ENCODE measurements at places on chromosomes 7 and 10.

- no peak for DNase-seq
Observed at GRCh38 chr7:32461484-32461883, 28.7 kb downstream of the LSM5 start.

GRCh38 chr7:76201732-76202665, at the start of gene SRRM3:
Gene SRRM3 (plus strand): TSS chr7:76201896. CDS start chr7:76235067, 33,171 bp downstream.
- DNase-seq, result peak; percentile 94

DNA sequence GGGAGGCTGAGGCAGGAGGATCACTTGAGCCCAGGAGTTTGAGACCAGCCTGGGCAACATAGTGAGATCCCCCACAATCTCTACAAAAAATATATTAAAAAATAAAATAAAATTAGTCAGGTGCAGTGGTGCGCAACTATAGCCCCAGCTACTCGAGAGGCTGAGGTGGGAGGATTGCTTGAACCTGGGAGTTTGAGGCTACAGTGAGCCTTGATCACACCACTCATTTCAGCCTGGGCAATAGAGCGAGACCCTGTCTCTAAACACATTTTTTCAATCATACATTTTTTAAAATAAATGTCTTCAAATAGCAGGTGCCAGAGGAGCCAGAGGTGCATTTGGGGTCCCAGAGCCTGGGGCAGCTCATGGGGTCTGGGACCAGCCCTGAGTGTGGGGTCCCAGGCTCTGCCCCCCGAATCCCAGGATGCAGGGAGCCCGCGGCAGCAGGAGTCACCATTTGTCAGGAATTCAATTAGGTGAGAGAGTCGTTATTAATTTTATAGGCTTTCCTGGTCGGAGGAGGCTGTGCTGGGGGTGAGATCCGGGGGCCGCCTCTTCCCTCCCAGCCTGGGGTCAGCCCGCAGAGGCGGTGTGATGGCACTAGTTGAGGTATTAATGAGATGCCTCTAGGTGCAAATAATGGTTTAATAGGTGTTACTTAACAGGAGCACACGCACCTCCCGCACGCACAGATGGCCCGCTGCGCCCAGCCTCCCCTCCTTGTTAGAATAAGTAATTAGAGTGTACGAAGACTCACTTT, 78.3 kb downstream of the MICALL2 start:
- no peak for DNase-seq

DNA sequence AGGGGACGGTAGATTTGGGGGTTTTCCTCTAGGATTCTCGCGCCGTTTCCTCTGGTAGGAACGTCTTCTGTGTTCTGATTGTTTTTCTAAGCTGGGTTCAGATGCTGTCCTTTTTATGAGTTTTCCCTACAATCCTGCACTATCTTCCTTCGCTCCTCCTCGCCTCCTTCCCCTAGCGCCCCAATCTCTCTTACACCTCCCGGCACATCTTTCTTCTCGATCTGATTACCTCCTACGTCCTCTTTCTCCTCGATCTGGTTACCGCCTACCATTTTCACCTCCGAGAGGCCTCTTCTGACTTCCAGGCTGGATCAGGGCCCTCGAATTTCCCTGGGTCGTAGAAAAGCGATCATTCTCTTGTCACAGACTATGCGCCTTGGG, 413 bp downstream of the BUD31 start:
- no peak for DNase-seq

DNA sequence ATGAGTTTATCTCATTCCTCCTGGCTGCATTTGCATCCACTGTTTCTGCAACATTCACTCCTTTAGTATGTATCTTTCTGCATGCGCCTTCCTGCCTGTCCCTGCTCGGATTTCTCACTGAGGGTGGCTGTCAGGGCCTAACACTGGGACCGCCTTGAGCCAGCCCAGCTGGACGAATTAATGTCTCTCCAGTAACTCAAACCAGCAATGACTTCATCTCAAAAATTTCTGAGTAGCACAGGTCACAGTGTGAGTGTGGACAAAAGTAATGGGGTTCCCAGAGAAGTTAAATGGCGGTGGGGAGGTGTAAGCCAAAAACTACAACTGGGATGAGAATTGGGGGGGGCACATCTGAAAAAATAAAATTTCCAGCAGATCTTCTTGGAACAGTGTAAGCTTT, 444.0 kb upstream of the MGMT start:
- DNase-seq, result no peak

DNA sequence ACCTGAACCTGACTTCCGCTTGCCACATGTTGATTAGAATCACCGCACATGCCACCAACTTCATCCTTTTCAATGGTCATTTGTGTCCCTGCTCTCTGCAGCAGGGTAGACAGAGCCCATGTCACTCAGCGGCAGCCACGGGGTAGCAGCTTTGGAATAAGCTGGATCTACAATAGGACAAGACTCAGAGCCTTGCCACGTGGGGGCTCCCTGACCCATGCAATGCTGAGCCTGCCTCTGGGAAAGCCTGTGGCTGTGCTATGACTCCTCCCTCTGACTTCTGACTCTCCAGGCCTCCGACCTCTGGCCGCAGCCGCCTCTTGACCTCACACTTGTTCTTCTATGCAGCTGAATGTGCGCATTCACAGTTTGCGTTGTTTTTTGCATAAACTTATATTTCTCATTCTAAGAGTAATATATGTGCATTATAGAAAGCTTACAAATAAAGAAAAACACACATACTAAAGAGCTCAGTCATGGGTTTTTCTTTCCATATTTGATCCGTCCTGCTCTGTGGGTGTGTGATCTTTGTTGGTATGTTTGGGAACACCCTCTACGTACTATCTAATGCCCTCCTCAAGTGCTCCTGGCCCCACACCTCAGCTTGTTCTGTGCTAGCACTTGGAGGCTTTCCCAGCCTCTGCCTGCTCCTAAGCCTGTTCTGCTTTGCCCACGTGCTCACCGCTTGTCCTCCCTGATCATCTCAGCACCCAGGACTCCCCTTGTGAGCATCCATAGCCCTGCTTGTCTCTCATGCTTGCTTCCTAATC, 198.0 kb upstream of the MKI67 start:
- peak; percentile 83 for DNase-seq

GRCh38 chr10:79299397-79300241, 47.6 kb upstream of the PPIF start:
- no peak for DNase-seq

- DNase-seq, result no peak
Observed at GRCh38 chr10:131896403-131896802, 4.4 kb upstream of the PPP2R2D start.

GRCh38 chr7:28623863-28624262, 211.5 kb downstream of the CREB5 start:
- DNase-seq, result no peak

DNA sequence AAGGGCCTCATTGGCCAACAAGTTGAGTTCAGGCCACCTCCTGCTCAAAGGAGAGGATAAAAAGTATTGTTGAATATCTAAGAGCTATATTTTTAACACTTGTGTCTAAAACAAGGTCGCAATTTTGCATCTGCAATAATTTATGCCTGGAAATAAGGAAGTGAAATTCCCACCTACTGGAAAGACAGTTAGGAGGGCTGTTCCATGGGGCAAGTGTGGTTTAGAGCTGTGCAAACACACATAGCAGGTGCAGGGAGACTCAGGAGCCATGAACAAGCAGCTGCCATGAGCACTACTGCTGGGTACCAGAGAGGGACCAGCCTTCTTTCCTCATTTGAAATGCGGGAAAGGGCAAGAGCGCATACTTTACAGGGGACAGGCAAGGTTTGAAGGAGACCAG, 35.5 kb upstream of the IKZF1 start:
- DNase-seq, result no peak

DNA sequence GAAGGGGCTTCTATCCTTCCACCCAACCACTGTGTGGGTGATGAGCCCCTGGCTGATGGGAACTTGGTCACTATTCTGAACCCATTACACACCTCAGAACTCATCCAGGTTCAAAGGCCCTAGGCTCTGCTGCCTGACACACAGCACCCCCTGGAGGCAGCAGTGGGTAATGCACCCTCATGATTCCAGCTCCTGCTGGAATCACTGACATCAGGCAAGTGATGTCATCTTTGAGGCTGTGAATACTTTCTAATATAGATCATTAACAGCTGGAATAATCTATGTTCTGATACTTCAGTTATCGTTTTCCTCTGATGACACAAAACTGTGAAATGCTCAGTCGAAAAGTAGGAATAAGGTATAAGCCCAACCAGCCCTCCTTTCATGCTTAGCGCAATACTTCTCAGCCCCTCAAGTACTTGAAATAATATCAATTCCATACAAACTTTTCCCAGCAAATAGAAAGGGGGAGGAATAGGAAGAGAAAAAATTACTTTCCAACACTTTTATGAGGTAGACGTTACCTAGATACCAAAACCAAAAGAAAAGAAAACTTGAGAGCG, 7.5 kb upstream of the RBP3 start:
- peak; percentile 49 for DNase-seq

- no peak for DNase-seq
Observed at GRCh38 chr7:81515009-81515408, 254.8 kb downstream of the HGF start.

GRCh38 chr7:131302876-131303707, 24.6 kb upstream of the MKLN1 start:
- peak; percentile 25 for DNase-seq

DNA sequence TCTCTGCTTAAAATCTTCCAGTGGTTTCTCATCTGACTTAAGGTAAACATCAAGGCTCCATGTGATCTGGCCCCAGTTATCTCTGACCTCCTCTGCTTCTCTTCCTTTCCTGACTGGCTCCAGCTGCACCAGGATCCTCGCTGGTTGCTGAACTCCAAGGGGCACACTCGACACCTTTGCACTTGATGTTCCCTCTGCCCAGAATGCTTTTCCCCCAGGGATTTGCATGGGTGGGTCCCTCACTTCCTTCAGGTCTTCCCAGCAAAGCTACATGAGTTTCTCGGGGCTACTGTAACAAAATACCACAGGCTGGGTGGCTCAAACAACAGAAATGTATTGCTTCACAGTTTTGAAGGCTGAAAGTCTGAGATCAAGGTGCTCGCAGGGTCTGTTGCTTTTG, 166.0 kb upstream of the CDCA7L start:
- DNase-seq, result no peak

- DNase-seq, result no peak
Observed at GRCh38 chr10:75806186-75806585, 374.8 kb downstream of the LRMDA start.

- DNase-seq, result no peak
Observed at GRCh38 chr7:64559206-64559605, 3.7 kb downstream of the ZNF680 start.

DNA sequence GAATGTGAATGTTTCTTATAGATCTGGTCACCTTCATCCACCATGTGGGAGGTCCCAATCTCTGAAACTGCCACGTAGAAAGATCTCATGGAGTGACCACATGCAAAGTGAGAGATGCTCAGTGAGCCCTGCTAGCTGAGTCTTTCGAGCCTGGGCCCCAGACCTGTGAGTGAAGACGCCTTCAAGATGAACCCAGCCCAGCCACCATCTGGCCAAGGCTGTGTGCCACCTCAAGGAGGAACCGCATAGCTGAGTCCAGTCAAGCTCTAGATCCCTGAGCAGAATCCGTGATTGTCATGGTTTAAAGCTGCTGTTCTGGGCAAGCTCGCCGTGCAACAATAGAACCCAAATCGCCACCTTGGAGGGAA, 20.2 kb upstream of the PPIF start:
- DNase-seq, result no peak

DNA sequence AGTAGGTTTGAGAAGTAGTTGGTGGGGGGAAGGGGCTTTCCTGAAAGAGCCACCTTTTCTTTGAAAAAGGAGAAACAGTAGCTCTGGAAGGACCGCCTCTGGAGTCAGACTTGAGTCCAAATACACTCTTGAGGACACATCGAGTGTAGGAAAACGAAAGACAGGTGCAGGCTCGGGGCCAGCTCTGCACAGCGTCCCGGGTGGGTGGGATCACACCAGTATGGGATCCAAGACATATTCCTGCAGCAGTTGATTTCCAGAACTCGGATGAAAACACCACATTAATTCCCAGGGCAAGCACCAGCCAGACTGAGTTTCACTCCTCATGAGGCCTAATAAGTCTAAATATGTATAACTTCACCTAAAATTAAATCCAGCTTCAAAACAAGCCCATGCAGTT, 61.4 kb downstream of the ASB13 start:
- DNase-seq, result no peak

- peak; percentile 63 for DNase-seq
Observed at GRCh38 chr10:100744136-100744986, 1.0 kb upstream of the PAX2 start.

GRCh38 chr7:73610105-73610504, 14.2 kb downstream of the MLXIPL start:
- no peak for DNase-seq

DNA sequence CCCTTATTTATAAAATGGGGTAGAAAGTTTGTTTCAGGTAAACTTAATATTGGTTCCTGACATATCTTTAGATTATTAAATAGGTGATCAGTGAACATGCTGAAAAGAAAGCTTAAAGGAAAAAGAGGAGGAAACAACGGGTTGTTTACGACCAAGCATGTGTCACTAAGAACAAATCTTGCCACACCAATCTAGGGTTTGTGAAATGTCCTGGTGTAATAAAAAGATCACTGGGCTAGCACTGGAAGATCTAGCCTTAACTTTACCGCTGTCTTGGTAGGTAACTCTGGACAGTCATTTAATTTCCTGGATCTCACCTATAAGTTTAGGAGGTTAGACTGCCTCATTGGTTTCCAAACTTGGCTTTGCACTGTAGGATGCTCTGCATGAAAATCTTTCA, 19.0 kb downstream of the VPS26A start:
- DNase-seq, result no peak

- DNase-seq, result no peak
Observed at GRCh38 chr10:32326680-32327363, 20.1 kb downstream of the EPC1 start.

GRCh38 chr7:73570521-73570920, 7.9 kb downstream of the TBL2 start:
- no peak for DNase-seq

- no peak for DNase-seq
Observed at GRCh38 chr7:83201355-83201754, 38.7 kb upstream of the PCLO start.

GRCh38 chr10:79410315-79411094, 34.9 kb downstream of the ZCCHC24 start:
- DNase-seq, result no peak

- DNase-seq, result no peak
Observed at GRCh38 chr10:31262672-31263071, 56.3 kb upstream of the ZEB1 start.

Data from neural progenitor cell (in vitro differentiated cells).